ENCODE measurements at places on chromosomes 13 and 19. TPM values are rescaled to one million over a fixed set of nuclear protein-coding genes. Genes with fewer than 3 reads are reported as not detected.

The STOML3 gene
- not detected for total RNA-seq

The EIF3K gene
- 418 TPM for total RNA-seq

The CALM3 gene
- 263 TPM for total RNA-seq

The SMG9 gene
- 15.7 TPM for total RNA-seq

The KLHL1 gene
- not detected for total RNA-seq

The GPR4 gene
- 15.7 TPM for total RNA-seq

The LYL1 gene
- total RNA-seq = 50.1 TPM

The ZNF283 gene
- total RNA-seq = 9.8 TPM

The SERPINE3 gene
- total RNA-seq = 0.07 TPM
